Panc1 (cell line): ENCODE measurements at places on chromosomes 6 and 20.

DNA sequence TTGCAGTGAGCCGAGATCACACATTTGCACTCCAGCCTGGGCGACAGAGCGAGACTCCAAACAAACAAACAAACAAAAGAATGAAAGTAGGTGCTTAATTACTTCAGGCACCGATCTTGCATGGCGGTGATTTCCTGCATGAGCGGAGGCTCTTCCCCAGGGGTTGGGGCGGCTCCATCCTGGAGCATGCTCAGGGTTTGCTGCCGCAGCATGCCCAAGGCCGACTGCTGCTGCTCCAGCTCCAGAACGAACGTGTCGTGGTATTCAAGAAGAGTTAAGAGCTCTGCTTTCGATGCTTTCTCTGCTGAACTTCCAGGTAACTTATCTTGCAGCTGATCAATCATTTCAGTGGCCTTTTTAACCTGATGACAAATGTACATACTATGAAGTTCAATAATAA lies 313.8 kb downstream of the SYNE1 start:
- no peak for DNase-seq

- DNase-seq: no peak
These were observed 127.4 kb upstream of the FAM83B start for GRCh38 chr6:54719131-54719530.

DNA sequence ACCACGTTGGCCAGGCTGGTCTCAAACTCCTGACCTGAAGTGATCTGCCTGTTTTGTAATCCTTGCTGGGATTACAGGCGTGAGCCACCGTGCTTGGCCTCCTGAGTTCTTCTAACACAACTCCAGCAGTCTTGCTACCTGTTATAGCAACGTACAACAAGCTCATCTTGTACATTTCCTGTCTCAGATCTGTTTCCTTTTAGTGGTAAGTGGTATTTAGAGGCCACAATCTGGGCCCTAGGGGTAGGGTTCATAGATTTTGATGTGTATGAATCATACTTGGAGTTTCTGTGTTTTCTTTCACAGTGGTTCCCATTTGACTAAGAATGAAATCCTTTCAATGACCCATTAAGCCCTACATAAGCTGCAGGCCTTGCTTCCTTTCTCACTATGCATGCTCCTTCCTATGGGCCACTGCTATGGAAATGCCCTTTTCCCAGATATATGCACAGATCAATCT lies 27.1 kb upstream of the SYNCRIP start:
- DNase-seq: no peak

DNA sequence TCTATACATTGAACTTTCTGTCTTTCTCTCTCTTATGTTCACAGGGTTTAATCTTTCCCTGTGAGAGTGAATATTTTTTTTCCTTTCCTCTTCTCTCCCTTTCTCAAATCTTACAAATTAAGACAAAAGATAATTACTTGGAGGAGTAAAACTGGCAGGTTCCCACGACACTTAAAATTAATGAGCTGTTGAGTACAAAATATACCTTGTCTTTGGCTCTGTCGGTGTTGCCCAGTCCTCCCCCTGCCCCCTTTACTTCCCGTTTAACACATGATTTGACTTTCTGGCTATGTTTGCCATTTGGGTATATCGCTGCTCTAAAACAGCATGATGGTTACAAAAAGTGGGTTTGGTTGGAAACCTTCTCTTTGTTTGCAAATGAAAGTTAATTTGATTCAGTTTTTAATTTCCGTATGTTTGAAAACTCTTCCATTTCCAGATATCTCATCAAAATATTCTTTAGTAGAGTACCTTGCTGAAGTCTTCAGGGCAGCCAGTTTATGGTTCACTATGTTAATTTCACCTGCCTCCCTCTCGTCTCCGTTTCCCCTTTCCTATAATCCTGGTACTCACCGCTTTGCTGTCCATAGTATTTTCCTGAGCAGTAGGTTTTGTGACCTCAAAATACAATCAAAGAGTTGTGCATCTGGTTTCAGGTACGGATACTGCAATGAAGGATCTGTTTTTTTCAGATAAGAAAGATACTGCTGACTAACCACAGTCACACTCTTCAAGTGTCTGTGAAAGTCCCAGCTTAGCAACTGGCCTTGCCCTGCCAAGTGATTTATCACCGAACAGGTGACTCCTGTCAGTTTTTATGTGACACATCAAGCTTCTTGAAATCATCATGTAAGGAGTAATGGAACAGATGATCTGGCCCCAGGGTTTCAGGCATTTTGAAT lies 181.2 kb downstream of the DTNBP1 start:
- DNase-seq: no peak

GRCh38 chr6:40852779-40853373 lies 186.1 kb downstream of the UNC5CL start:
- DNase-seq: no peak

GRCh38 chr20:61723529-61724257 lies 342.0 kb downstream of the TAF4 start:
- no peak for DNase-seq

- DNase-seq: no peak
These were observed 245.9 kb upstream of the HSF2 start for GRCh38 chr6:122153557-122153956.

- no peak for DNase-seq
These were observed 200.5 kb upstream of the PHACTR1 start for GRCh38 chr6:12516070-12516469.

DNA sequence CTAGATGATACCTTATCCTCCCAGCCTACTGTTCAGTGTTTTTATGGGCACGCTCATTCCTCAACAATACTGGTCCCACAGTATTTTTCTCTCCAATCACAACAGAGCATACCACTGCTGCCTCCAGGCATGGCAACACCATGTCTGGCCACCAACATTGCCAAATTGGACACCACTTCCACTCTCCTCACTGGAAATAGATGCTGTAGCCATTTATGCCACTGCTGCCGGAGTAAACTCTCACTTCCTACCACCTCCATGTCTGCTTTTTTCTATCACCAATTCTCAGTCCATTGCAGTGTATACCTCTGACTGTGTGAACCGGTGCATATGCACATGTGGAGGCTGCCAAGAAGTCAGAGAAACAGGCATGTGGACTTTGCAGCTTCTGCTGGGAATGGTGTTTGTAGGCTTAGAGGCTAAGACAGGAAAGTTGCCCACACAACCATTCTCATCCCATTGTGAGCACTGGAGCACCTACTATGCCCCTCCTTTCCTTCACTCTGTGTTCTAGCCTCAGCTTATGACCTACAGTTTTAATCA lies 14.4 kb downstream of the PI3 start:
- DNase-seq: no peak

DNA sequence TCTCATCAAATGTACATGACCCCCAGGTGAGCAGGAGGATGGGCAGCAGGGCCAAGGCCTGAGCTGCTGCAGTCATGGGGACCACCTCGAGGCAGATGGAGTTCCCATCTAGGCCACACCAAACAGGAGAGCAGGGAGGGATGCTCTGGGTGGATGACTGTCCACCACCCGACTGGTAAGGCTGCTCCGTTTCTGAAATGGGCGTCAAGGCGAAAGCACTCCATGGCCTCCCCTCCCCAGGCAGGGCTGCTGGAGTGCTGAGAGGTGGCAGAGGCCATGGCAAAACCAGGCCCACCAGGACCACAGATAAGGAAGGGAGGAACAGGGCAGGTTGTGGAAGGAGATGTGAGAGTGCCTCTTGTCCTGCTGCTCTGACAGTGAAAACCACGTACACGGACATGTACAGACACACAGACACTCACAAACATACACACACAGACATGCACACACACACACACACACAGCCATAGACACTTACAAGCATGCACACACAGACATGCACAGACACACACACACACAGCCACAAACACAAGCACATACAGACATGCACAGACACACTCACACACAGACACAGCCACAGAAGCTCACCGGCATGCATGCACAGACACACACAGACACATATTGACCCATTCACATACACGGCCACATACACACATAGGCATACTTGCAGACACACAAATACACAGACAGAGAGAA lies 93.2 kb downstream of the PSMG4 start:
- no peak for DNase-seq

GRCh38 chr6:1709234-1709641 lies 99.5 kb downstream of the FOXC1 start:
- no peak for DNase-seq

DNA sequence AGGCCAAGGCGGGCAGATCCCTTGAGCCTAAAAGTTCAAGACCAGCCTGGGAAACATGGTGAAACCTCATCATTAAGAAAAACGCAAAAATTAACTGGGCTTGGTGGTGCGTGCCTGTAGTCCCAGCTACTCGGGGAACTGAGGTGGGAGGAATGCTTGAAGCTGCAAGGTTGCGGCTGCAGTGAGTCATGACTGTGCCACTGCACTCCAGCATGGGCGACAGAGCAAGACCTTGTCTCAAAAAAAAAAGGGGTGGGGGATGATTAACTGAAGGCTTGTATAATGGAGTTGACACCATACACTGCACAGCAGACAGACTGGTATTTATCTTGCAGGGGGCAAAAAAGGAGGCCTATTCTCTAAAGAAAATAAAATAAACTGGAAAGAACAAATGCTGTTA lies 27.7 kb downstream of the SRPK1 start:
- no peak for DNase-seq

DNA sequence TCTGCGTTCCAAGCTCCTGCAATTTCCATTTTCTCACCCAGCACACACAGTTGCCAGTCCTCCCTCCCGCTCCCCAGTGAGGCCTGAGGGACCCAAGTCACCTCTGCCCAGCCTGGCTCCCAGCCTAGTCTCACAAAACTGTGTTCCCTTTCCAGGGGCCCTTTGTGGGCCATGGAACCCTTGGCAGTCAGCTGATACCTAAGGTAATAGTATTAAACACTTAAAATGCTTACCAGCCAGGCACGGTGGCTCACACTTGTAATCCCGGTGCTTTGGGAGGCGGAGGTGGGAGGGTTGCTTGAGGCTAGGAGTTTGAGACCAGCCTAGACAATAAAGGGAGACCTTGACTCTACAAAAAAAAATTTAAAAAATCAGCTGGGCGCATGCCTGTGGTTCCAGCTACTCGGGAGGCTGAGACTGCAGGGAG lies 3.2 kb upstream of the RBM38 start:
- DNase-seq: no peak

- no peak for DNase-seq
These were observed 71.9 kb upstream of the RREB1 start for GRCh38 chr6:7035837-7036249.

- DNase-seq: no peak
These were observed 48.6 kb downstream of the RAB44 start for GRCh38 chr6:36746251-36746650.

GRCh38 chr6:47094241-47094925 lies 52.3 kb upstream of the ADGRF1 start:
- no peak for DNase-seq

DNA sequence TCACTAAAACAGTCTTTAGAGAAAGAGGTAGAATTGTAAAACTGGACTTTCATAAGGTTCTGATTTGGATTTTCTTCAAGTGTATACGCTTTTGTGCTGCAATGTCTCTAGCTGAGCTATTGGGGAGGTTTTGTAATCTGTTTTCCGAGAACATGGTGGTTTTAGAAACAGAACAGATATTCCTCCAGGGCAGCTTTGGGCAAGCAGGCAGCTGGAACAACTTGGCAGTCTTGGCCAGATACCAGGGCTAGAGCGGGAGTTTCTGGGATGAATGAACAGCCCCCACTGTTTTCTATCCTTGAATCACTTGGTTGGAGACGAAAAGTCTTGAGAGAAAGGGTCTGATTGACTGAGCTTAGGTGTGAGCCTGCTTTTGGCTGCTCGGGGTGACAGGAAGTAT lies 17.1 kb upstream of the ARMC2 start:
- no peak for DNase-seq

GRCh38 chr6:2576499-2576898 lies 174.2 kb downstream of the MYLK4 start:
- no peak for DNase-seq

- no peak for DNase-seq
These were observed 216.1 kb downstream of the ALDH8A1 start for GRCh38 chr6:134733801-134734200.

DNA sequence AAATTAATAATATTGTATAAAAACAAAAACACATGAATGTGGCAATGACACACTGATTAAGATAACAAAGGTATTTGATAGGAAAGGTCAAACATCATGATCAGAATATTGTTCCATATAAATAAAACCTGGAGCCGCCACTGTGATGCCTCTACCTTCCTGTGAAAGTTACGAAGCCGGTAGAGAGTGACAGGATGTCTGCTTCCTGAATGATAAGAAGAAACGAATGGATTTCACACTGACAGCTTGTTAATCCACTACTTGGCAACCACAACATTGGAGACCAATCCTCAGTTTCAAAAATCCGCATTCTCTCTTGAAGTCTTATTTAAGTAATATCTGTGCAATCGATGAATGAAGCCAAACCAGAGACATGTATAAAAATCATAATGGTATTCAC lies 315.1 kb downstream of the HDGFL1 start:
- DNase-seq: no peak

DNA sequence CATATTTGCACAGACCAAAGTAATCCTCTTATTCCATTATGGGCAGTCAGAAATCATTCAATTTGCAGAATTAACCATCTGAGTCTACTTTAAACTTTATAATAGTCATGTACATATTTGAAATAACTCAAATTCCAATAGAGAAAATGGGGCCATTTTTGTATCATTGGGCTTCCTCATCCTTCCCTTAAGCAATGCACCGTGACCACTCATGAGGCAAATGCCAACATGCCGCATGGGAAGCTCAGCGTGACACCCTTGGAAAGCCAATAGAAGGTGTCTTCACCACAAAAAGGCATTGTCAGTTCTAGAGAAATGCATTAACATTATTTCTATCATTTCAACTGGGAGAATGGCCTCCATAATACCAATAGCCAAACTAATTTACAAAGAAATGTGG lies 38.5 kb downstream of the SIM1 start:
- DNase-seq: no peak

GRCh38 chr6:148998704-148999103 lies 251.9 kb downstream of the UST start:
- DNase-seq: no peak

DNA sequence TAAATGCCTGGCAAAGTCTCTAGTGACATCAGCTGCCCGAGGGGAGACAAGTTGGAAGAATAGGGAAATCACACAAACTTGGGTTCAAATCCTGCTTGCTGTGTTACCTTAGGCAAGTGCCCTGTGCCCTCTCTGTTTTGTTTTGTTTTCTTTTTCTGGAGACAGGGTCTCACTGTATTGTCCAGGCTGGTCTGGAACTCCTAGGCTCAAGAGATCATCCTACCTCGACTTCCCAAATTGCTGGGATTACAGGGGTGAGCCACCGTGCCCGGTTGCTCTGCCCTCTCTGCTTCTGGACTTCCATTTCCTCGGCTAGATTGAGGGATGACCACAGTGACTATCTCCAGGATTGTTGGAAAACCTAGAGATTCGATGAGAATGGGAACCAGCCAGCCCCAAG lies 55.4 kb downstream of the SNAI1 start:
- DNase-seq: no peak

DNA sequence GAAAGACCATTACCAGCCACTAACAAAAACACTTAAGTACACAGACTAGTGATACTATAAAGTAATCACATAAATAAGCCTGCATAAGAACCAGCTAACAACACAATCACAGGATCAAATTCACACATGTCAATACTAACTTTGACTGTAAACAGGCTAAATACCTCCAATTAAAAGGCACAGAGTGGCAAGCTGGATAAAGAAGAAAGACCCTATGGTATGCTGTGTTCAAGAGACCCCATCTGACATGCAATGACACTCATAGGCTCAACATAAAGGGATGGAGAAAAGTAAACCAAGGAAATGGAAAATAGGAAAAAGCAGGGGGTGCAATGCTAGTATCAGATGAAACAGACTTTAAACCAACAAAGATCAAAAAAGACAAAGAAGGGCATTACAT lies 631.8 kb upstream of the NOX3 start:
- no peak for DNase-seq
